Daoy (cell line): ENCODE measurements at places on chromosomes 7 and 10.

GRCh38 chr7:45033931-45034290, 33.9 kb downstream of the CCM2 start:
- no peak for DNase-seq

- DNase-seq, result peak; percentile 90
Measured at GRCh38 chr10:102395400-102396316, at the start of gene NFKB2. Gene NFKB2 (plus strand): TSS chr10:102395705. CDS start chr10:102395960, 255 bp downstream.

- DNase-seq, result no peak
Measured at GRCh38 chr10:5537684-5538083, 12.9 kb downstream of the CALML3 start.

DNA sequence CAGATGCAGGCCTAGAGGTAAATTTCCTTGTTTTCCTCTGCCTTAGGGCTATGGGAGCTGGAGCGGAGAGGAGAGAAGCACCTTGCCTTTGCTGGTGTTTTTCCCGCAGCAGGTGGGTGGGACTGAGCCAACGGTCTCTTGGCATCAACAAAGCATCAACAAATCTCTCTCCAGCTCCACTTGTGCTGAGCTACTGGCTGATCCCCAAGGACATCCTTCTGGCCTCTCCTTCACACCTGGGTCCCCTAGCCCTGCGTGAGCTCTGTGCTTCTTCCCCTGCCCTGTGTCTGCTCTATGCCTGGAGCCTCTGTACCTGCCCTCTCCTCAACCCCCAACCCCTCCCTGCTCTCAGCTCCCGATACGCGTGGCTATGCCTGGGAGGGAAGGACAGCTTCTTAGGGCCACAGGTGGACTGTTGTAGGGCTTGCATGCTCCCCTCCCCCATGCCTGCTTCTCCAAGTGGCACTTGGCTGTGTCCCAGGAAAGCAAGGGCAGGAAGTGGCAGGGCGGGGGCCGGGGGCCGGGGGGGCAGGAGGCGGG, 3.2 kb upstream of the CLDN4 start:
- DNase-seq, result peak; percentile 82

DNA sequence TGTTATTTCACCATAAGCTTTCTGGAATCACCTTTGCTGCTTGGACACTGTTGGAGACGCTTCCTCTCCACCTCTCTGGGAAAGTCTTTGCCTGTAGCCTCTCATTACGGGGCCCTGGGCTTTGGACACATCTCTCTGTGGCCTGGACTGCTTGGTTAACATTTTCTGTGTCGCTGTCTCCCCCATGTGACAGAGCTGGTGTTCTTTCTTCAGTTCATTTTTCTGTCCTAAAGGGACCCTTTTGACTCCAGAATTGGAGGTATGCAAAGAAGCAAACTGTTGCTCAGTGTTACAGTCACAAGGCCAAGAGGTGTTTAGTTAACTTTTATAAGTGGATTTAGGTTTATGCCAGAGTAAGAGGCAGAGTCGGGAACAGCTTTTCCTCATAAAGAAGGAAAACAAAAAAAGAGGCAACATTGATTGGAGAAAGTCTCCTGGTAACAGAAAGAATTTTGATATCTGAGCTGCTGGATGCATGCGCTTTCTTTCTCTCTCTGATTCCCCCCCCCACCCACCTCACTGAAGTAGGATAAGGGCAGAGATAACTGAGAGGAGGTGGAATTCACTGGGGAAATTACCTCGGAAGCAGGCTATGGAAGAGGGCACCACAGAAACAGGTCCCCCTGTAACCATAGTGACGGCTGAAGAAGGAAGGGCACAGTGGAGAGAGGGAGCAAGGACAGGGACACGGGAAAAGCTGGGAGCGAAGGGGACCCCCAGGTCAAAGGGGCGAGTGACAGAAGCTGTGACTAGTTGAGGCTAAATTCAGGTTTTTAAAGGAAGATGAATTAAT, 57.8 kb downstream of the LGI1 start:
- peak; percentile 32 for DNase-seq

DNA sequence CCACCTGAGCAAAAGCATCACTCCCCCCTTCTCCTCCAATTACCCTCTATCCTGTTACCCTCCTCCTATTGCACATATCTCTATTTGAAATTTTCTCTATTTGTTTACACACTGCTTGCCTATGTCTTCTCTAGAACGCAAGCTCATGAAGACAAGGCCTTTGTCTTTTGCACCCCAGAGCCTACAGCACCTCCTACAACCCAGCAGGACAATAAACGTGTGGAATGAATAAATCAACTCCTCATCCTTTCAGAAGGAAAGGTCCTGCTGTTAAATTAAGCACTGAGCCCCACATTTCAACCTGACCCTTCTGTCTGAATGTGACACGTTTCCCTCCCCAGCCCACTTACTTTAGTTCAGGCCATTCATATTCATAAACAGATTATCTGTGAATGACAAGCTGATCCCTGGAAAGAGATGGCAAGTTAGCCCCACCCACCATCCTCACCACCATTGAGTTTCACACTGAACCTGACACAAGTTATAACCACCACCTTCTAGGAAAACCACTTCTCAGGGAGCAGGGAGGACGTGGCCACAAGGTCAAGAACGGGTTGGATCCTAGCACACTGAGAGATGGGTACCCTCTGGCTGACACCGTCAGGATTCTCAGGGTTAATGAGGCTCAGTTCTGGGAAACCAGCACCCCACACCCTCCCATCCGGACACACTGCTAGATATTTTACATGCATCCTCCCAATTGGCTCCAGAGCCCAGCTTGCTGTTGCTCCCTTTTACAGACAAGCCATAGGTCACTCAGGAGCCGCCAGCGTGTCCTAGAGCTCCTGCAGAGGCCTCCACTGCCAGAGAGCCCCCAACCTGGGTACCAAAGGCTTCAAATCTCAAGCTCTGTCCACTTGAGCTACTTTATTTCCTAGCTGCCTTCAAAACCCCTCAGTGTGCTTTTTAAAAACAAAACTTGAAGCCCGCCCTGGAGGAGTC, 934 bp downstream of the PRTFDC1 start:
- no peak for DNase-seq

DNA sequence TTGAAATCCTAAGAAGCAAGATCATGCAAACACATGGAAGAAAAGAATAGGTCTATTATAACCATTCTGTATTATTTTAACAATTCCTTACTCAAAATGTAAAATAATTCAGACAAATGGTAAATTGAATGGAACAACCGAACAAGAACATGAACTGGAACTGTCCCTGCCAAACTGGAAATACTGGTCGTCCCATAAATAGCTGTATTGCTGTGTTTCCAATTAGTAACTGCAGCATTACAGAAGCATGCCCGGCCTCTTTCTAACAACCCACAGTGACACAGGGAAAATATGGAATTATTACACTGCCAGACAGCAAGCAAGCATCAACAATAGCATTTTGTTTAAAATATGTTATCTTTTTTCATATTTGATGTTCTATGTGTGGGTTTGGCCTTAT, 1138.5 kb upstream of the PHF14 start:
- DNase-seq, result no peak

DNA sequence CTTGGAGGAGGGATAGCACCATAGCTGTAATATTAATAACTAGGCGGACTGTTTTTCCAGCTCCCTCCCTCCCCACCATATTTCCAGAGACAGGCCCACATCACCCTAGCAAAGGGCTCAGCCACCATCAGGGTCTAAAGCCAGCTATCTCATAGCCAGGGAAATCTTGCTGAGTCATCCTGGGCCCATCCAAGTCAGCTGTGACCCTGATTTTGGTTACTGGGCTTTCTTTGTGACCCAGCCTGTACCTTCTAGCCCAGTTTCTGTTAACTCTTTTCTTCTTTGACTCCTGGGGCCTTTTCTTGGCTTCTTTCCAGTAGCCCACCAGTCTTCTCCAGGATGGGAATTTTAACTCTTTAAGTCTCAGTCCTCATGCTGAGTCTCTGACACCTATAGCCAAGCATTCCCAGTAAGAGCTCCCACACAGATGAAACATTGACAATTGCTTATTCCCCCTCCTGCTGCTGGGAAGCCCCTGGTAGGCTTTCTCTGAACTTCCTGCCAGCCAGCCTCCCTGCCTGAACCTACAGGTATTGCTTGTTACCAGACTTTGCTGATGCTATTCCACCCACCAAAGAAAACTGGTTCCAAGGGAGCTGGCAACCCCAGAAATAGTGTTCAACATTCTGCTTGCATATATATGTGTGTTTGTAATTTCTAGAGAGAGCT, 34.8 kb upstream of the ADO start:
- peak; percentile 9 for DNase-seq

DNA sequence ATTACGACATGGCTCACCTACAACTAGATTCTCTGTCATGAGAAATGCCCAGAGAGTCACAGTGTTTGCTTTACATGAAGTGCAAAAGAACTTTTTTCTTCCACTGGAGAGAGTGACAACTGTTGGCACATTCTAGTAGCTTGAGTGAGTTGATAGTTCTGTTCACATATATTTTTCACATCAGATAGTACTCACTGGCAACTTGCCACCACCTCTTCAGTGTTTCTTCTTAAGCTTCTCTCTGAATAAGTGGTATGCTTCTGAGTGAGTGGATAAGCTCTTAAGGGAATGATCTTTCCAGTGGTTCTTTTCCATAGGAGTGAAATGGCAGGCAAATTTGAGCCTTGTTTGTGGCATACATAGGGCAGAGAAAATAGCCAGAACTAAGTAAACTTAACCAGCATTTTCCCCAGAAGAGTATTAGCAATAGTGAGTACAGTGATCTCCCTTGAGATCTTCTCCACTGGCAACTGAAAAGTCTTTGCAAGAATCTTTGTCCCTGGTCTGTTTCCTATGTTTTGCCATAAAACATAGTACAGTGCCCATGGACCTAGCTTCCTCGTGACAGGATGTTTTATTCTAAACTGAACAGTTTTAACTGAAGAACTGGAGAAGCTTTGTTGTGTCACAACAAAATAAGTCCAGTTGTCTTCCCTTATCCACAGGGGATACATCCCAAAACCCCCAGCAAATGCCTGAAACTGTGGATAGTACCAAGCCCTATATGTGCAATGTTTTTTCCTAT, 125.4 kb upstream of the CDK13 start:
- no peak for DNase-seq

GRCh38 chr7:158586499-158587161, 993 bp downstream of the PTPRN2 start:
- DNase-seq, result no peak

DNA sequence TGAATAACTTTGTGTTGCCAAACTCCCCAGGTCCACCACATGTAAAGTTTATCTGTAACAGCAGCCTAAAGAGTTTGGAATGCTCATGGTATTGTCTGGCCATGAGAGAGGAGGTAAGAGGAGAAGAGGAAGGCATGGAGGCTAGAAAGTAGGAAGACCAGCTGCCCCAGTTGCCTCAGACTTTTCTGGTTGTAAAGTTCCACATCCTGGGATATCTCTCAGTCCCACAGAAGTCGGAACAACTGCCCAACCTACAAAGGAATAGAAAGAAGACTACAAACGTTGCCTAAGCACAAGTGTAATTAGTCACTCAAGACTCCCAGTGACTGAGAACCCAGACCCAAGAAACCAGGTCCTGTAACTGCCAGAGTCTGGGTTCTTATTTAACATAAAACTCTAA, 47.3 kb downstream of the CREB3L2 start:
- no peak for DNase-seq

DNA sequence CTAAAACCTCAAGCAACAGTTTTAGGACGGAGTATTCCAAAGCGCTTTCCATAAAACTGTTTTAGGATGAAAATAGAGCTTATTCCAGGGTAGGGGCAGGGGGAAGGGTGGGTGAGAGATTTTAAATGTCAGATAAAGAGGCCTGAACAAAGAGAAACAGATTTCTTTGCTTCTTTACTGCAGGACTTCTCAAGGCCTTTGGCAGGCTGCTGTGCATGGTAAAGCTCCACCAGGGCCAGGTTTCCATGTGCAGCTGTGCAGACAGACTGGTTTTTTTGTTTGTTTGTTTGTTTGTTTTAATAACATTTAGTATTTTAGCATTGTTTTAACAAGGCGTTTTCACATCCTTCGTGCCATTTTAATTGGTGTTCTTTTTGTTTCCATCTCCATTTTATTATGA, 26.3 kb downstream of the HECW1 start:
- DNase-seq, result no peak

- DNase-seq, result no peak
Measured at GRCh38 chr7:158867214-158867984, 11.0 kb downstream of the DYNC2I1 start.
